Activated T-helper 1 cell treated with anti-CD3 and anti-CD28 coated beads, Interleukin-12 subunit alpha, Interleukin-12 subunit beta, Interleukin-2, Interleukin-4 antibody, amounts not matched to agents 30 ng/mL and 10 ng/mL and 1 ng/mL, durations not matched to agents 14 hours and 24 hours and 36 hours (primary cell): ENCODE measurements at places on chromosomes 12 and 14. TPM values are rescaled to one million over a fixed set of nuclear protein-coding genes. Genes with fewer than 3 reads are reported as not detected.

DNA sequence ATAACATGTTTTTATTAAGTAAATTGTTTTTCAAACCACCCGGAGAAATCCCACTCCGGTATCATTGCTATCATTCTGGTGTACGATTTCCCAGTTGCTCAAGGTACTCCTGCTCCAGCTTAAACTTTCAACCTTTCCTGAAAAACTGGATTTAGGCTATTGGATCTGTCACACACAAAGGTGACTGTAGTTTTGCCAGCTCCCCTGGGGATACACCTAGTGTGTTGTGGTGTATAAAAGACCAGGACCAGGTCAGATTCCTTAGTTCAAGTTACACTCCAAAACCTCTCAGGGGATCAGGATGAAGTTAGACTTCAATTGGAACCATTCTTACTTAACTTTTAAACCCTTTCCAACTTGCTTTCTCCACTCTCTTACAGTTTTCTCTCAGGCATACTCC is 303.9 kb downstream of the NOVA1 start:
- no peaks in the 10 kb centered on the region for H3K36me3 ChIP-seq
- H3K4me3 ChIP-seq = no peak overlapping the region
- no peaks in the 10 kb centered on the region for H3K4me1 ChIP-seq
- no peaks in the 10 kb centered on the region for H3K27me3 ChIP-seq

- H3K36me3 ChIP-seq = no peaks in the 10 kb centered on the region
- peak overlapping the region; percentile 0 for H3K27ac ChIP-seq
These were observed 101.6 kb downstream of the SLC25A47 start for GRCh38 chr14:100424504-100425428.

- no peak overlapping the region for H3K4me3 ChIP-seq
- H3K27ac ChIP-seq = peak overlapping the region; percentile 52
- peaks cover 2% of the 10 kb centered on the region for H3K36me3 ChIP-seq
These were observed 7.9 kb downstream of the PTGDR start for GRCh38 chr14:52275372-52275771.

DNA sequence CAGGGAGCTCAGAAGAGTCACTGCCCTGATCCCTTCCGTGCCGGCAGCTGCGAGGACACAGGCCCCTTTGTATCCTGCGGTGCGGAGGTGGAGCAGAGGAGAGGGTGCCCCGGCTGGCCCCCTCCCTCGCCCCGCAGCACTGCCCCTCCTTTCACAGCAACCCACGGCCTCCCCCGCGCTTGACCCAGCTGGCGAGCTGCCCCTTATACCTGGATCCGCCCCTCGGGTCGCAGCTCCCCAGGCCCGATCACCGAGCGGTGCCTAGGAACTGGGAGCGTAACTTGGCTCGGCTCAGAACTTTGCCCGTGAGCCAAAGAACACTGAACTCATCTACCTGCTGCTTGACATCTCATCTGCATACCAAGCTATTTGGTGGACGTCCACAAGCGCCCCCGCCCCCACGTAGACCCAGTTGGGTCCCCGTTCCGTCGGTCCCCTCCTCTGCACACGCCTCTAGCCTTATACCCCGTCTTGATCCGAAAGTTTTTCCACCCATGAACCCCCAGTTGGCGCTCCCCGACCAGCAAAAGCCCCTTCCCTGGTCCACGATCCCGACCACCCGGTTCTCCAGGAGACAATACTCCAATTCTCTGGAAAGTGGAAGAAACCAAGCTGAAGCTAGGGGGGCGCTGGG is 697 bp upstream of the DNAJC14 start:
- H3K27me3 ChIP-seq = no peaks in the 10 kb centered on the region
- H3K4me3 ChIP-seq = peak overlapping the region; percentile 98
- peak; percentile 22 for DNase-seq
- H3K27ac ChIP-seq = peak overlapping the region; percentile 92

DNA sequence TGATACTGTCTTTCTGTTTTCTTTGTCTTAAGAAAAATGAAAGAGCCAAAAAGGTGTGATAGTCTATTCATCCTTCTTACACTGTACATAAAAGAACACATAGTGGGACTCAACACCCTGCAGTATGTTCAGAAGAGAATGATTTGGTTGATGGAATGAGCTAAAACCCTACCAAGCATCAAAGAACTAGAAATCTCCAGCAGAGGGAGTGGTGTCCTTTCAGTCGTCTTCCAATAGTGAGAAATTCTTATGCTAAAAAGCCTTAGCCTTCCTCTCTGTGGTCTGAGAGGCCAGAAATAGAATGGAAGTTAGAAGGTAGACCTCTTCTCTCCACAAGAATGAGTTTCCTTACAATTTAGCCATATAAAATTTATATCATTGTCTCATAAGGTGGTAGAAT is 393.4 kb upstream of the SEL1L start:
- DNase-seq = no peak
- H3K36me3 ChIP-seq = no peaks in the 10 kb centered on the region
- H3K4me1 ChIP-seq = no peaks in the 10 kb centered on the region

The FOXG1 gene
- not detected in 2 replicates for total RNA-seq

The LTB4R gene
- total RNA-seq = 10.1 and 11.1 TPM in 2 replicates

The FITM1 gene
- 0.26 TPM in 1 of 2 replicates, not detected in the other for total RNA-seq

The AKAP3 gene
- total RNA-seq = 0.65 and 1.1 TPM in 2 replicates

The AQP6 gene
- total RNA-seq = not detected in 2 replicates
